ENCODE measurements at places on chromosomes 4 and X.

DNA sequence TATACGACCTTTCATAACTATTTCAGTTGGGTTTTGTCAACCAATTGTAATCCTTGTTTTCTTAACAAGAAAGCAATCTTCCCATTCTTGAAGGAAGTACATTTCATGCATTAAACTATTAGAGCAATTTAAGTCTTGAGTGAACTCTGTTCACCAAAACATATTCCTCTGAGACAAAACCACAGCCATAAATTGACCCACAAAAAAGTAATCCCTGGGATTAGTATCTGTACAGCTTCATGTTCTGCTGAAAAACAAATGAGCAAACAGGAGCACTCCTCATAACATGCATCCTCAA lies 207.0 kb upstream of the PDE5A start:
- DNase-seq, result no peak

GRCh38 chr4:67292636-67293035 lies 252.7 kb downstream of the CENPC start:
- DNase-seq, result no peak

- no peak for DNase-seq
These were observed 29.8 kb upstream of the SLC7A3 start for GRCh38 chrX:70960730-70961129.

GRCh38 chr4:8706216-8707044 lies 113.9 kb downstream of the CPZ start:
- no peak for DNase-seq

- DNase-seq, result no peak
These were observed 27.3 kb downstream of the WDR1 start for GRCh38 chr4:10089346-10089745.

DNA sequence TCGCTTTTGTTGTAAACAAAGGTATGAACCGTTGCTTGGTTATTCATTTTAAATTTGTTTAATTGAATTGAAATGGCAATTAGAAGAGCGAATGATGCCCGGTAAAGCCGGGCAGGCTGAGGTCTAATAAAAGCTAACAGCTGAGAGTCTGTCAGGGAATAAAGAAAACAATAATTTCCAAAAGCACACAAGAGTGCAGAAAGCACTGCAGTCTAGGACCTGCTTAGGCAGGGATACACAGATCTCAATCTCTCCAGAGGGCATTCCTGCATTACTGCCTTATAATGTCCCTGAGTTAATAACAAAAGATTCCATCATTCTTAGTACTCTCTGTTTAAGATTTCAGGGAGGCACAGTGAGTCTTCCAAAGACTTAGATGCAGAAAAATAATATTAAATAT lies 27.6 kb upstream of the EMCN start:
- no peak for DNase-seq

- no peak for DNase-seq
These were observed 4.8 kb downstream of the C4orf54 start for GRCh38 chr4:99652596-99653436.

DNA sequence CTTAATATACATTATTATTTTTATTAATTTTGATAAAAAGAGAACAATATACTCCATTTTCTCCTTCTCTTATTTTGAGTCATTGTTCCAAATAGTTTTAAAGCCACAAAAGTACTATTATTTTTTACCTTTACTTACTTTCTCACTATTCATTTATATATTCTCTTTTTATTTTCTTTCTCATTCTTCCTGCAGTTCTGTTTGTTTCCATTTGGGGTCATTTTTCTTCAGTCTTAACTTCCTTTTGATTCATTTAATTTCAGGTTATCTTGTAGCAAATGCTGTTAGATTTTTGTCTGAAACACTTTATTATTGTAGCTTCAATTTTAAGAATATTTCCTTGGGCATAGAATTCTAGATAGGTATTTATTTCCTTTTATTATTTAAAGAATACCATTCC lies 438.6 kb upstream of the EPHA5 start:
- DNase-seq, result no peak

DNA sequence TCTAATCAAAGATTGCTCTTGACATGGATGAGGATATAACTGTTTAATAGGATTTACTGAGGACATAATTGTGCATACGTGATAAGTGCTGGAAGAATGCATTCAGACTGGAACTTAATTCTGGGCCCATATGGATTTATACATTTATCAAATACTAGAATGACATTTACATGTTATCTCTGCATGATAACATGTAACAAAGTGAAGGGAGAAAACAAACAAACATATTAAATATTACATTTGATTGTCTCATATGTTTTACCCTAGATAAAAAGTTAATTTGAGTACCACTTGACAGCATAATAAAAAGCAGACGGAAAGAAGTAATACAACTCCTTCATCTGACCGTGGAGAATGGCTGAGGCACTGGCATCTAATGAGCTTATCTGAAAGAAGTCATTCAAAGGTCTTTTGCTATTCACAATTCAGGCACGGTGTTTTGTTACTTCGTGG lies 297.8 kb downstream of the PPP3CA start:
- DNase-seq, result no peak

DNA sequence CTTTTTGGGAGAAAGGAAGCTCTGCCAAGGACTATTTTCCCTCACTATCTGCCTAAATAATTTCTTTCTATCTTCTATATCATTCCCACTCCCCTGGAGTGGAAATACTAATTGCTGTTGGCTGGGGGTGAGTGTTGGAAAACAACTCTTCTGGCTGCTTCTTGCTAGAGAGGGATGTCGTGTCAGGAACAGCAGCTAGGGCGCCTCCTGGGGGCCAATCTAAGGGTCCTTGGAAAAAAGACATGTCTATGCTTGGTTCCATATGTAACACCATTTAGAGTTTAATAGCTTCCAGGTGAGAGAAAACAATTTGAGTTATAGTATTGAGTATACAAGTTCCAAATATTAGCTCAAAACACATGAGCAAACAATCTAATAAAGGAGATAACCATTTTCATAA lies 111.3 kb downstream of the MAGEE1 start:
- DNase-seq, result no peak

DNA sequence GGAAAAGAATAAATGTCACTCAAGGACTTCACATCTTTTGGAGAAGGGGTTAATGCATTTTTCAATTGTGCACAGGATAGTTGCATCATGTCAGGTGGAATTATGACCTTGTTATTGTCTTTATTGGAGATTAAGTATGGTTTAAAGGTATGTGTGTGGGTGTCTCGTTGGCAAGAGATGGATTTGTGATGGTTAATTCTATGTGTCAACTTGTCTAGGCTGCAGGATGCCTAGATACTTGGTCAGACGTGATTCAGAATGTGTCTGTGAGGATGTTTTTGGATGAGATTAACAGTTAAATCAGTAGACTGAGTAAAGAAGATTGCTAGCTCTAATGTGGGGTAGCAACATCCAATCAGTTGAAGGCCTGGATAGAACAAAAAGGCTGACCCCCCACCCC lies 42.2 kb upstream of the HSD17B10 start:
- no peak for DNase-seq

DNA sequence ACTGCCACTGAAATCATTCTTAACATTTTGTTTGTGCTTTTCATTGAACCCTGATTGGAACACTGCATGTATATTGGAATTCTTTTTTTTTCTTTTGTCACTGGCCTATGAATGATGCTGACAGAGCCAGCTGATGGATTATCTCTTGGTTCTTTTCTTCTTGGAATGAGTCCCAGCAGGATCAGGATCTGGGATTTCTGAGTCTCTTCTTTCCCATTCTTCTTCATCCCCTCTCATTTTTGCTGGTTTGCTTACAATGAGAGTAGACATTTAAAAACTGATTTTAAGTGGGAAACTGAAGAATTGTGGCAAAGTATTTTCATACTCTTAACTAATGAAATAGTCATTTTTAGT lies 9.0 kb downstream of the DCUN1D4 start:
- DNase-seq, result no peak

DNA sequence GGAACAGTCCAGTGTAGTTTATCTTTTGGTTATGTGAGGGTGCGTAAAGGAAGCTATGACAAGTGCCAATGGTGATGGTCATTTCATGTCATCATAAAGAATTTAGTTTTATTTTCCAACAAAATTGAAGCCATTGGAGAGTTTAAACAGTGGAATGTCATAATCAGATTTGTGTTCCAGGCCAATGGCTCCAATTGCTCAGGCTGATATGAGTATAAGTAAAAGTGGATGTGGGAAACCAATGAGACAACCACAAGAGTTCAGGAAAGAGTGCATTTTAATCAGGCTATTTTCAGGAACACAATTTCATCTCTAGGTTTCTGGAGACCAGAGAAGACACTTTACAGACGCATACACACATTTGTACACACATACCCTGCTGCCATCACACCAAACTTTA lies 20.7 kb downstream of the SPANXC start:
- DNase-seq, result no peak

DNA sequence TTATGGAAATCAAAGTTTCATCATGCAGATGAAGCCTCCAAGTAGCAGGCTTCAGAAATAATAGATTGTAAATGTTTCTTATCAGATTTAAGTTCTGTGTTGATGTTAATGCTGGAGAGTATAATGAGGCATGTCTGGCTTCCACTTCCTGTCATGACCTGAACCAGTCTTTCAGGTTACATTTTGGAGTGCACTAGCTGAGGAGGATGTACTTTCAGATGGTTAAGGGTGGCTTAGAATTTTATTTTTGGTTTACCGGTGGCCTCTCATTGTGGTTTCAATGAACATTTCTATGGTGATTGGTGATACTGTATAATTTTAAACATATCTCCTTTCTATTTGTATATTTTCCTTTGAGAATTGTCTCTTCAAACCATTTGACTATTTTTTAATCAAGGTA lies 890.4 kb downstream of the SH3BGRL start:
- DNase-seq, result no peak

GRCh38 chrX:44997282-44997812 lies 124.4 kb downstream of the KDM6A start:
- no peak for DNase-seq

- no peak for DNase-seq
These were observed 40.2 kb upstream of the CRMP1 start for GRCh38 chr4:5933116-5933515.

- no peak for DNase-seq
These were observed 73.8 kb upstream of the DCLK2 start for GRCh38 chr4:150004481-150004880.

DNA sequence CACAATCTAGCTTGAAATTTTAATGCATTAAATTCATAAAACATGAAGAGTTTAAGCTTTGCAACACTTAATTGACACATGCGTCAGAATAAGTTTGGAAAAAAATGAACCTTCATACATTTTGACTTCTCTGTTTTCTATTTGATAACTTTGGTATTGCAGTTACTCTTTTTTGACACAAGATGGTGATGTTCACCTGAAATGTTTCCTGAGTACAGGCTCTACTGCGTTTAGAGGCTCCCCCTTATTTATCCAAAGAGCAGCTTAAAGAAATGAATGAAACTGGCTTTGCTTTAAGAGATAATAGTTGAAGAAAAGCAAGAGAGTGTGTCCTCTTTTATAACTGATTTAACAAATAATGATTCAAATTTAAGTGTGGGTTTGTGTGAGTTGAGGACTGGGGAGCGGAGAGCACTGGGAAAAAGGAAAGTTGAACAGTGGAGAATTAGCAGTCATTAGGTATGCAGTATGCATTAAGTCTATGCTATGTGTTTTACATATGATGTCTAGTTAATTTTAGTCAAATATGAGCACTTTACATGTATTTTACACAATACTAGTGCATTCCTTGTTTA lies 180.6 kb upstream of the NUDT6 start:
- no peak for DNase-seq

- DNase-seq, result no peak
These were observed 115.9 kb downstream of the GLRA3 start for GRCh38 chr4:174713181-174713580.

- DNase-seq, result no peak
These were observed 58.1 kb upstream of the SMIM10 start for GRCh38 chrX:134932528-134933217.

DNA sequence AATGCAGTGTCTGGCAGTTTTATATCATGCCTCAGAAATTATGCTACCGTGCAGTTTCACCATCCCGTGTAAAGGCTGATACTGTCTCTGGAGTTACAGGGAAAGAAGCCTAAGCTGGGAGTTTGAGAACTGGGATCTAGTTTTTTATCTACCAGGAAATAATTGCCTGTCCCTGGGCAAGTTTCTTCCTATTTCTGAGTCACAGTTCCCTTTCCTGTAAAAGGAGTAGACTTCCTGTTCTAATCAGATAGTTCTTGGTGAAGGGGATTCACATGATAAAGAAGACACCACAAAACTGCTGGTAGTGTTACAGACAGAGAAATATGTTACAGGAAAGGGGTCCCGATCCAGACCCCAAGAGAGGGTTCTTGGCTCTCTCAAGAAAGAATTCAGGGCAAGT lies 17.1 kb downstream of the HERC3 start:
- no peak for DNase-seq

DNA sequence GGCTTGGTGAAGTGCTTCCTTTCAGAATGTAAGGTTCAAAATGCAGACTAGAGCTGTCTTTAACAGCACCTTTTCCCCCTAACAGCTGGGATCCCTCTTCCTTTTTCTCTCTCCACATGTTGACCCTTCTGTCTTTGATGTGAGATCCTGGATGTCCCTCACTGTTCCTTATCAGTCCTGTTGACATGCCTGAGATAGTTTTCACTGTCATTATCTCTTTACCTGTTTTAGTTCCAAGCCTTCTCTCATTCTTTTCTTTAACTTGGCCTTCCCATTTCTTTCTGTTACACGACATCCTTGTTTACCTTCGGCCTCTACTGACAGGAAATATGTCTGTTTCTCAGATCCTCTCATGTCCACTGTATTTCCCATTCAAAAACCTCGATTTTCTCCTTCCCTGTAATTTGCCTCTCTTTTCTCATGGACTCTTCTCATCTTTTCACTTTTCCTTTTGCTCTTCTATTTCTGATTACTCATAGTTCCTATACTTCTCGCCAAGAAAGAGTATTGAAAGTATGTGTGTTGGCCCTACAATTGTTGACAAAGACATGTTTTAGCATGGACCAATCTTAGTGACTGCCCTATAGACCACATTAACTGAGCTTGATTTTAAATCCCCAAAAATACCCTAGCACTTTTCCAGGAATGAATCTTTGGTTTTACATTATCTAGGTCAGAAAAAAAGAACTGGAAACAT lies 1.2 kb upstream of the SOWAHB start:
- no peak for DNase-seq

DNA sequence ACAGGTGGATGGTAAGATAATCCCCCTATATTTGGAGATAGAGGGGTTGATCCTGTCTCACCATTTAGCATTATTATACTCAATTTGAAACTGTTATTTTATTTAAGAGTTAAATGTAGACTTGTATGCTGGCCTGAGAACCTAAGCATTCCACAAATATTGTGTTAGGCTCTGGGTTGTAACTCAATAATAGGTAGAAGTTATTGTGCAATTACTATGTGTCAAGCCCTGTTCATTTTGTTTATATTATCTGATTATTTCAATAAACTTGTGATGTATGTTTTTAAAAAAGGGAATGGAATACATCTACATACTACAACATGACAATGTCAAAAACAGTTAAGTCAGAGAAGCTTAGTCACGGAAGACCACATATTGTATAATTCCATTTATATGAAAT lies 13.6 kb upstream of the TXK start:
- DNase-seq, result no peak

- DNase-seq, result no peak
These were observed 10.2 kb downstream of the ADGRL3 start for GRCh38 chr4:61210186-61210939.

DNA sequence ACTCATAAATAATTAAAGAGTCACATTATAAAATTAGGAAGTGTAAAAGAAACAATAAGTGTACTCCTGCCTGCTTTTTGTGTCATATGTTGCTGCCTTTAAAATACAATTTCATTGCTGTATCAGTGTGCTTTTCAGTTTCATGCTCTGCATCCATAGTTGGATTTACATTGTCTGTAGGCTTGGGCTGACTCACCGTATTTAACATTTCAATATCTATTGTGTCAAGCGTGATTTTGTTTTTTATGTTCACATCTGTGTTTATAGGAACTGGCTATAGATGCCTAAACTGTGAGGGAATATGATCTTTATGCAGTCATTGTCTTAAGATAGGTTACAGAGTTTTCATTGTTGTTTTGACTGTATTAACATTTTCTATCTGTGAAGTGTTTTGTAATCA lies 18.1 kb downstream of the CCSER1 start:
- DNase-seq, result no peak

All from GOT3 (cell line).